Stimulated activated effector memory CD8-positive, alpha-beta T cell treated with anti-CD3 and anti-CD28 coated beads, Interleukin-12 subunit alpha, Interleukin-12 subunit beta, amount 100 ng/mL, for 72 hours (primary cell): ENCODE measurements at places on chromosomes 6 and 20.
A peak's percentile ranks its signal among the peaks of the same experiment; 100 is the strongest.

DNA sequence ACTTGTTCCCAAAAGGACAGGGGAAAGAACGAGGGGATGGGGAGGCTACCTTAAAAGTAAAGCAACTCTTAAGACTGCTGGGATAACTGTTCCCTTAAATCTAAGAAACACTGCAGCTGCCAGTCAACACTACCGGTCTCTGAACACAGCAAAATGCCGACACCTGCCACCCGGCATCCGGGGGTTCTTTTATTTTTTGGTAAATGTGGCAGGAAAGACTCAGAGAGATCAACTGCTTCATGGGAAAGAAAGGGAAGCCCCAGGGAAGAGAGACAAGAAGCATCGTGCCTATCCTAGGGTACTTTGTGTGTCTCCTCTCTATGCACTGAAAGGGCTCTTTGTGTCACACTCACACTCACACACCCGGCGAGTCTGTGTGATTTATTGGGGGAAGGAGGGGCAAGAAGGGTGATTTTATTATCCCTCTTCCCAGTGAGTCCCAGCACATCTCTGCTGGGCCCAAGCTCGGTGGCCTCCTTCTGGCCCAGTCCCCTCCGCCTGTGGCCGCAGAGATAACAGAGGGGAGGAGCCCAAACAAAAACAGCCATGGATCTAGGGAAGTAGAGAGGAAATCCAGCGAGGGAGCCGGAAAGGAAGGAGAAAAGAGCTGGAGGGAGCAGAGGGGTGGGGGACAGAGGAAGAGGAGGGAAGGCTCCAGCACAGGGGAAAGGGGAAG is 1.4 kb downstream of the FYN start:
- DNase-seq = peak; percentile 71

DNA sequence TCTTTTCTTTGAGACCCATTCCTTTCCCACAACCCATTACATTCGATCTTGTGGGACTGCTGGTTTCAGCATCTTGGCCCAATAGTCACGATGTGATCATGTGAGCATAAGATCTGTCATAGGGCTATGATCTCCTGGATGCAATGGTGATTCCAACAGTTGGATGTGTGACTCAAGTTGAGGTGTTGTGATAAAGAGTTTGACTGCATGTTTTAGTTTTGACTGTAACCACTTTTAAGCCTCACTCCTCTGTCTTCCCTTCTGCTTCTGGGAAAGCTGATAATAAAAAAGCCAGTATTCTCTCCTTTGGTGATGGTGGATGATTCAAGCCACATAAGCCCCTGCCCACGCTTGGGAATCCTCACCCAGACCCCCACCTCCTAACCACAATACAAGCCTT is 117.0 kb upstream of the ASCC3 start:
- no peak for DNase-seq

- no peak for DNase-seq
Observed at GRCh38 chr20:62427172-62428001, at the start of gene RBBP8NL. Gene RBBP8NL, minus strand, starts transcription at chr20:62427539. Its CDS starts 7,892 bp downstream, at chr20:62419647.

- no peak for DNase-seq
Observed at GRCh38 chr6:145880361-145880760, 65.8 kb upstream of the FBXO30 start.

GRCh38 chr20:44153636-44154043 is 33.3 kb downstream of the JPH2 start:
- DNase-seq = no peak

- DNase-seq = no peak
Observed at GRCh38 chr6:43979525-43979924, 147.7 kb downstream of the MRPL14 start.

DNA sequence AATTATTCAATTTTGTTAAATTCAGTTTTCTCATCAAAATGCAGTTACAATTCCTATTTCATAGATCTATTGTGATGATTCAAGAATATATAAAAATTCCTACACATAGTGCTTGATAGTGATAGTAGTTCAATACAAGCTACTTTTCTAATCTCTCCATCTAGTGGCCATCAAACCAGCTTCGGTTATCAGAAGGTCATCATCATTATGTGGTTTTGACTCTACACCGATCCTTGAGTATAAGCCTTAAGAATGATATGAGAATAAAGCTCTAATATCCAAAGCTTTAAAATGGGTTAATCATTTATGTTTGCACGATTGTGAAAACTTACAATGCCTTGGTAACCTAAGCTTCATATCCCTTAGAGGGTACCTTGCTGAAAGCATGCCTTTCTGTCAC is 167.5 kb upstream of the PREP start:
- no peak for DNase-seq

- DNase-seq = no peak
Observed at GRCh38 chr6:122749451-122750050, 30.0 kb upstream of the FABP7 start.

- DNase-seq = no peak
Observed at GRCh38 chr6:54096811-54097210, 14.4 kb upstream of the MLIP start.

GRCh38 chr6:139436200-139436956 is 61.9 kb upstream of the CITED2 start:
- no peak for DNase-seq

DNA sequence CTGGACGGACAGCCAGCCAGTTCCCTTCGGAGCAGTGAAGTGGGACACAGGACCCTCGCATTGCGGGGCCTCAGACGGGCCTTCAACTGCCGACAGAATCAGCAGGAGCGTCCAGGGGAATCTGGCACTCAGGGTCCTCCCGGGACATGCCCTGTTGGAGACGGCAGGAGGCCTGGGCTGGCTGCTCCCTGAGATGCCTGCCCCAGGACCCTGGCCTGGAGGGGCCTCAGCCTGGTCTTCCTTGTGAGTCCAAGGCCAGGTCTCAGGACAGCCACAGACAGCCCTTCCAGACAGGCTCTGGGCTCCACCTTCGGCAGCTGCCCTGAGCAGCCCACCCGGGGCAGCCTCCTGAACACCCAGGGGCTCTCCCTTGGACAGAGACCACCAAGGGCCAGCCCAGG is 14.6 kb upstream of the HELZ2 start:
- DNase-seq = no peak

DNA sequence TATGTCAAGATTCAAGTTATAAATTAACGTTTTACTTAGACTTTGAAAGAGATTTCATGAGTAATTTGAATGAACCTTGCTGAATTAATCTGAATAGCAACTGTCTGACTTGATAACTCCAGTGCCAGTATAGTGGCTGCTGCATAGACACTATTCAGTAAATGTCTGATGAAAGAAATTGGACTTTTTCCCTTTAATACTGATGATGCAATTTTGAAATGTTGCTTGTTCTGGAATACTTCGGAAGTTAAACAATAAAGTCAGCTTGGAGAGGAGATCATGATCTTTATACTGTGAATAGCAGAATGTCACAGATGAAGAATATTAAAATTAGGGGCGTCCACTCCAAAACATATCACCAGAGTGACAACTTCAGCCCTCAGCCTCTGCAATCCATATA is 3.6 kb upstream of the PGBD1 start:
- no peak for DNase-seq

DNA sequence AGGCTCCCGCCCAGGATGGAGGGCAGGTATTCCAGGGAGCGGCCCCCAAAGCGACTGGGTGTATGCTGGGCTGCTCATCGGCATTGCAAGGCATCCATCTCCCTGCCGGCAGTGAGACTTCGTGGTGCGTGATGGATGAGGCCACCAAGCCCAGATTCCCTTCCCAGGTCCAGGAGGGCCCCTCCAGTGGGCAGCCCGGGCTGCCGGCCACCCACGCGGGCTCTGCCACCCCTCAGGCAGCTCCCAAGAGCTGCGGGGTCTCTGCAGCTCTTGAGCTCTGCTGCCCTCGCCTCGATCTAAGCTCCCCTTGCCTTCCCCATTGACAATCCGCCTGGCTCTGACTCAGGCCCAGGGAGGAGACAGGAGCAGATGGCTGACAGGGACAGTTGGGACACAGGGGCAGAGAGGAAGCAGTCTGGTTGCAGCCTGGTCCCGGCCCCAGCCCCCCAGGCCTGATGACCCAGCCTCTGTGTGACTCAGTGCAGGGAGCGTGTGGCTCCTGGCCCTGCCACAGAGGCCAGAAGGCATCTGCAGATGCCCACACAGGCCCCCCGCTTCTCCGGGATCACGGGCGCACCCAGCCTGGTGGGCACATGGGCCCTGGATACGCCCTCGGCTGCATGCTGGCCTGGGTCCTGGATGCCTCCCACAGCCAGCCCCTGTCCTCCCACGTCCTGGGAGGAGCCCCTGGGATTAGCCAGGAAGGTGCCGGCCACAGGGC is 33.0 kb downstream of the SLCO4A1 start:
- no peak for DNase-seq

- no peak for DNase-seq
Observed at GRCh38 chr6:51015394-51015793, 196.7 kb downstream of the TFAP2B start.

- DNase-seq = no peak
Observed at GRCh38 chr6:150380256-150380655, 11.4 kb downstream of the IYD start.

DNA sequence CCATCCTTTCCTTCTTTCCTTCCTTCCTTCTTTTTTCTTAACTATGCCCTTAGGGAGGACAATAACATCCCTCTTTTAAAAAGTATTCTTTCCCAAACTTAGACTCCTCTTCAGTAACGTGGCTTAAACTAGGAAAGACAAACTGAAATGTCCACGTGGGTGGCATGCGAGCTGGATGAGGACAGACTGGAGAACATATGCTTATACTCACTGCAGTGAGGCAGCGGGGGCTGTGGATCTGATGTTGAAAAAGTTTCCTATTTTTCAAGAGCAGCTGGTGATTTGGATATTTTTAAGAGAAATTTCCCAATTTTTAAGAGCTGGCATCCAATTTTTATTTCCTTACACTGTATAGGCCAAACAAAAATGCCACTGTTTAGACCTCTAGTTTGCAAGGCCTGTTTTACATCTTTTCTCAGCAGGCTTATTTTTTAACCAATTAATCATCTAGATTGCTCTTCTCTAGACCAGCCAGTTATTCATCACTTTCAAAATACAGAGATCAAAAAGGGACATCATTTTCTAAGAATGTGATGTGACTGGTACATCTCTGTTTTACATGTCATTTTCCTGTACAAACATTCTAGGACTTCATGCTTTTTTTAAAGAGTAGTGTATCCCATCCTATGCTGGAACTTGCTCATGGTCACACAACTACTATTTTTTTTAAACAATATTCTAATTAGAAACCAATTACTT is 226.5 kb downstream of the BTBD9 start:
- no peak for DNase-seq

- DNase-seq = no peak
Observed at GRCh38 chr6:88381289-88381642, 215.1 kb upstream of the CNR1 start.

- no peak for DNase-seq
Observed at GRCh38 chr20:57664476-57664875, 44.2 kb upstream of the ZBP1 start.

DNA sequence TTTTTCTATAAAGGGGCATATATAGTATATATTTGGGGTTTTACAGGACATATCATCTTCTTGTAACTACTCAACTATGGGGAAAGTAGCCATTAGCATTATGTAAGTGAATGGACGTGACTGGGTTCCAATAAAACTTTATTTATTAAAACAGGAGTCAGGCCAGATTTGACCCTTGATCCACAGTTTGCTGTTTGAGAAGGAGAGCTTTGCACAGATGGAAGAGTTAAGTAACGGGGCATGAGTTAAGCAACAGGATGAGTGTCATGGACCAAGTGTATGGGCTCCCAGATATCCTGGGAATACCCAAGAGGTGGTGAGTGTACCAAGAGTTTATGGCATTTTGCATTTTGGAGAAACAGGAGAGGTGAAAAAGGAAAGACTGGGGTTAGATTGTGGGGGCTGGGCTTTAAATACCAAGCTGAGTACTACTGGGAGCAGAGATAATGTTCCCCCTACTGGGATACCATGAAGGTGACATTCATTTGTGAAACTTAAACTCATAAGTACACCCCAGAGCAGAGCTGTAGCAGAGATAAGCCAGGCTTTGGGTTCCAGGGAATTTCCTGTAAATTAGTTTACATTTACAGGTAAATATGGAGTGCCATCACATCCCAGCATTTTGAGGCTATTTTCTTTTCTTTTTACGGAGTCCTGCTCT is 18.5 kb upstream of the SCUBE3 start:
- DNase-seq = no peak

GRCh38 chr6:118252474-118252873 is 295.6 kb upstream of the PLN start:
- DNase-seq = no peak

GRCh38 chr6:37368961-37369320 is 15.2 kb downstream of the RNF8 start:
- no peak for DNase-seq

DNA sequence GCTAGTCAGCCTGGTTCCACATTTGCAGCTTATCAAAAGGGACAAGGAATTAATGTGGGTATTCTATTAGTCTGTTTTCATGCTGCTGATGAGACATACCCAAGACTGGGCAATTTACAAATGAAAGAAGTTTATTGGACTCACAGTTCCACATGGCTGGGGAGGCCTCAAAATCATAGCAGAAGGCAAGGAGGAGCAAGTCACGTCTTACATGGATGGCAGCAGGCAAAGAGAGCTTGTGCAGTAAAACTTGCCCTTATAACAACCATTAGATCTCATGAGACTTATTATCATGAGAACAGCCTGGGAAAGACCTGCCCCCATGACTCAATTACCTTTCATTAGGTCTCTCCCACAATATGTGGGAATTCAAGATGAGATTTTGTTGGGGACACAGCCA is 689.1 kb upstream of the MARCKS start:
- no peak for DNase-seq

GRCh38 chr6:157561929-157562810 is 181.2 kb downstream of the ZDHHC14 start:
- no peak for DNase-seq

GRCh38 chr6:80382811-80383210 is 276.3 kb downstream of the BCKDHB start:
- no peak for DNase-seq

DNA sequence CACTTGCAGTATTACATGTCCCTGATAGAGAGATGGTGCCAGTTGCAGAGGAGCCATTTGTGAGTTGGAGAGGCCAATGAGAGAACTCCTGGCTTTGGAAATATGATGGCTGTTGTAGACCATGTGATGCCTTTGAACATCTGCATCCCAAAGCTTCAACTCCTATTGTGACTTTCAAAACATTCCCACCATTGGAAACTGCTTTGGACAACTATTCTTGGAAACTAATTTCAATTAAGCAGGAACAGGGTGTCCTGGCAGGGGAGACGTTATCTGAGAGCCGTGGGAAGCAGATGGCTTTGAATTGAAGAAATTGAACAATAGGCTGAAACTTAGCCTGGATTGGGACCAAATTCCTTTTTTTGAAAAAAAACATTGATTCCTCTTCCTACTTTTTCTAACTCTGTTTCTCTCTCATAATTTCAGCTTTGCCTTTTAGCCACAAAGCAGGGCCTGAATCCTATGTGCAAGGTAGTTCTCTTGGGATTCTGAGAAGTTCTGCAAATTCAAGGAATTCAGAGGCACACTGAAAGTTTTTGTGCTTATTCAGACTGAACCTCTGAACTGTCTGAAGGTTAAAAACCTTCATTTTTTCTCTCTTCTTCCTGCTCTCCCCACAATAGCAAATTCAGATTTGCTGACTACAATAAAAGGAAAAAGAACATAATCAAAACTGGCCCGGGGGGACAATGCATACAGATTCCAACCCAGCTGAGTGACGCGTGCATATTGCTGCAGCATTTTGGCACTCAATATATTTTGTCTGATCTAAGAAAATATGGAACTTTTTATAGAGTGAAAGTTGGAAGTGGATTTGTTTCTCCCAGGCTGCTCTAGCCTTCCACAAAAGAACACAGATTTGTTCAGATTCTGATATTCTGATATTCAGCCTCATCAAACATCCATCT is 720.4 kb upstream of the CHD6 start:
- DNase-seq = no peak
